Stimulated activated CD8-positive, alpha-beta memory T cell treated with anti-CD3 and anti-CD28 coated beads, Interleukin-4, amount 100 ng/mL, for 4 hours (primary cell): ENCODE measurements at places on chromosomes 12 and 14.

DNA sequence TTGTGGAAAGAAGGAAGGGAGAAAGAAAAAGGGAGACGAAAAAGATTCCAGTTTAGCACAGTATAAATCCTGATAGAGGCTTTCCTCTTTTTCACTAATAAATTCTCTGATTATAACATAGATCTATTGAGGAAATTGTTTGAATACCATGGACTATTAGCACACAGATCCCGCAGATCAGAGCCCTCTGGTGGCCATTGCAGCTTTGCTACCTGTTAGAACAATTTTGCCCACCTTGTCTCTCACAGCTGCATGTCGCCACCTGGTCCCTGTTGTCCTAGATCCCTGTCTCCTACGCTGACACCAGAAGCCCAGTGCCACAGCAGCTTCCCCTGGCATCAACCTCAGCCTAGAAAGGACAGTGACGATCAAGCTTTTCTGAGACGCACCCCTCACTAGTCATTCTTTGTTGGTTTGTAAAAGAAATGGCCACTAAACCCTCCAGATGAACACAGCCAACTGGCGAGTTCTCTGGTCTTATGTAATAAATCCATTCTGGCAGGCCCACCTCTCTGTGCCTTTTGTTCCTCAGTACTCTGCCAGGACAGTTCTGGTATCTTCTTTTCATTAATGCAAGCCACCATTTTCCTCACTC is 9.9 kb downstream of the GPHB5 start:
- DNase-seq: no peak

GRCh38 chr12:66296176-66296683 is 6.1 kb upstream of the HELB start:
- no peak for DNase-seq

DNA sequence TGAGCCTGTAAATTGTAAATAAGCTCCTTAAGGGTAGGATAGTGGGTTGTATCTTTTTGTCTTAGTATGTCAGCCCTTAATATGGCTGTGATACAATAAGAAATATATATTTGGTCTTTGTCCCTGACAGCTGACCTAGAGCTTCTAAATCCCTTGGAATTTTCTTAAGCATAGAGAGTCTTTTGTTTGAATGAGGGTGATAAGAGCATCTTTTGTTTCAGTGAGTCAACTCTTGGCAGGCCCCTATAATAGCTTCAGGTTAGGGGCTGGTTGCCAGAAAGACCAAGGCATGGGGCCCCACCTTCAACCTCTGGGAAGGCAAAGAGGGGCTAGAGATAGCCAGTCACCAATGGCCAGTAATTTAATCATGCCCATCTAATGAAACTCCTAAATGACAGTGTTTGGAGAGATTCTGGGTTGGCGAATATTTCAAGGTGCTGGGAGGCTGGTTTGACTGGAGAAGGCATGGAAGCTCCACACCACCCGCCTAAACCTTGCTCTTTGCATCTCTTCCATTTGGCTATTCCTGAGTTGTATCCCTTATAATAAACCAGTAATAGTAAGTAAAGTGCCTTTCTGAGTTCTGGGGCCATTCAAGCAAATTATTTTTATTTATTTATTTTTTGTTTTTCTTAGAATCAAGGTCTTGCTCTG is 10.5 kb downstream of the PALS1 start:
- no peak for DNase-seq

DNA sequence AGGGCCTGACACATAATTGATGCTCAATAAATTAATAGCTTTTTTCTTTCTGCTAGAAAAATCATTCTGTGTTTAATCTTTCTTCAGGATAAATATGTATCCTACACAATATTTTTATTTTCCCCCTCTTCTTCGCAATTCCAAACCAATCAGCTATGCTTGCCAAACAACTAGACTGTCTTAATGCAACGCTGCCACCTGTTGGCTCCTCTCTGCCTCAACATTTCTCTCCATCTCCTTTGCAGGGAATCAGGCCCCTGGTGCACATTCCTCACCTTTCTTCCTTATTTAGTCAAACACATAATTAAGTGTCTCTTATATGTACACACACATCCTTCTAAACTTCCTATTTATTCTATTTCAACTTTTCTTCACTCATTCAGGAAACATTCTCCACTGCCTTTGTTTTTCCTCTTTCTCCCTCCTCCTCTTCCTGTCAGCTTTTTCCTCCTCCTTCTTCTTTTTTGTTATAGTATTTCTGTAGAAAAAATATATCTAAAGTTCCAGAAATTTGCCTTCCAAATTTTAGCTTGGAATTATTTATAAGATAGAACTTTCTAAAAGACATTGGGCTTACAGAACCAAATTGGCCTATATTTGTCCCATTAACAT is 406.0 kb downstream of the PRKD1 start:
- DNase-seq: no peak

DNA sequence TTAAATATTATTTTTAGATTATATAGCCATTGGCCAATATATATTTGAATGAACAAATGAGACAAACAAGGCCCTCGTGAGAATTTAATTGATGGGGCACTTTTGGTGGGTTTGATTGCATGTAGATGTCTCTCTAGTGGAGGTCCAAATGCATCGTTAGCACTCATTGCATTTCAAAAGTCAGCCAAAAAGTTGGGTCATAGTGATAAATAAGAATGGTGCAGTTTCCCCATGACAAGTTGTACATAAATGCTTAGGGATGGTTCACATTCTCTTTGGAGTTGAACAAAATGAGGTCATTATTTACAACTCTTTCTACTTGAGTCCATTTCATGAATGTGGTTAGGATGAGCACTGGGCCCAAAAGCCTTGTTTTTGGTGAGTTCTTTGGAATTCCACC is 1.0 kb downstream of the BEST3 start:
- DNase-seq: no peak

DNA sequence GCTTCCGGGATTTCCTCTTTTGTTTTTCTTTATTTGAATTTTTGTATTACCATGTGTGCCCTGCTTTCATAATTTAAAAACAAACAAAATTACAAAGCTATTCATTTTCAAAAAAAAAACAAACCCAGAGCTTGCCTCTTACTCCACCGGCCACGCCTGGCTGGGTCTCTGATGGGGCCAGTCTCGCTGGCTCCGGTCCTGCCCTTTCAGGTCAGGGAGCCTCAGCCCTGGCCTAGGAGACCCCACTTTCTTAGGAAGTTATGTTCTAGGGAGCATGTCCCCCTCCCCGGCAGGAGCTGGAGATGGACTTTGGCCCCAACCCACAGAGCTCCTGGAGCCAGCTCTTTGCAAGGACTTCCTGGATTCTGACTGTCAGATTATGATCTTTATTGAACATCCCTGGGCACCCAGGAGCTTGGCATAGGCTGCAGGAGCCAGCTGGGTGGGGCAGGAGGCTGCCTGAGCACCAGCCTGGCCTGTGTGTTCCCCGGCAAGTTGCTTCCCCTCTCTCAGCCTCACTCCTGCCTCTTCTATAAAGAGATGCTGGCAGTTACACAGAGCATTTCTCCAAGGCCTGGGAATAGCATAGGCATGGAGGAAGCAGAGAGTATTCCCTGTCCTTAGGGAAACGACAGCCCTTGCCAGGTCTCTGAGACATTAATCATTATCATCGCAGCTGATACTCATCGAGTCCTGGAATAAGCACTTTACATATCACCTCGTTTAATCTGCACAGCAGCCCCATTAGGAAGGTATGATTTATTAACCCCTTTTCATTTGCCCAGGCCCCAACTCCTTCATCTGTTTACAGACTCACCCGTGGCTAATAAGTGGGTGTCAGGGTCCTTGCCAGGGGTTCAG is 3.5 kb downstream of the DEGS2 start:
- DNase-seq: no peak

- no peak for DNase-seq
Observed at GRCh38 chr12:116924558-116925453, 14.1 kb downstream of the FBXW8 start.

DNA sequence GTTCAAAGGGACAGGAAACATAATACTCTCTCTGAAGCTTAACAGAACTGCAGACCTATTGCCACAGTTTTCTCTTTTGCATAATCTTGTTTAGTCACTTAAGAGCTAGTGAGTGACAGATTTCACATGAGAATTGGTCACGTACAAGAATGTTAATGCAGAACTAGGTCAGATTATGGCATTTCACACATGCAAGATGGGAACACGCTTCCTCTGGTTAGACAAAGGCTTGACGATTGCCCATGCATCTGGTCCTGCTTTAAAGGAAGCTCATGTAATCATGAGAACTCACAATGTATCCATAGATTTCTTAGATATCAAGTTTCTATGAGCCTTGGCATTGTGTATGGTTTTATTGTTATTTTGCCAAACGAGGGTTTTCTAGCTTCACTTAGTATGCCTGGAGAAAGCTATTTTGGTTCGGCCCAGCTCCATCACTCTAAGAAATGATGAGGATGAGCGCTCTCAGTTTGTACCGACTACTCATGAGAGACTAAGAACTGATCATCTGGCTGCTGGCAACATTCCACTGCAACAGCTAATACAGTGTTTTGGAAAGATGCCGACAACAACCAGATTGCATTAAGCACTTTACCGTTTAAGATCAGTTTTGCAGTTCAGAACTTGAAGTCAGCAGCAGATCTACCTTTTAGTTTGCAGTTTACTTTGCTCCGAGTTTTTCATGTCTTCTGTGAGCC is 380.0 kb downstream of the DIO2 start:
- no peak for DNase-seq

DNA sequence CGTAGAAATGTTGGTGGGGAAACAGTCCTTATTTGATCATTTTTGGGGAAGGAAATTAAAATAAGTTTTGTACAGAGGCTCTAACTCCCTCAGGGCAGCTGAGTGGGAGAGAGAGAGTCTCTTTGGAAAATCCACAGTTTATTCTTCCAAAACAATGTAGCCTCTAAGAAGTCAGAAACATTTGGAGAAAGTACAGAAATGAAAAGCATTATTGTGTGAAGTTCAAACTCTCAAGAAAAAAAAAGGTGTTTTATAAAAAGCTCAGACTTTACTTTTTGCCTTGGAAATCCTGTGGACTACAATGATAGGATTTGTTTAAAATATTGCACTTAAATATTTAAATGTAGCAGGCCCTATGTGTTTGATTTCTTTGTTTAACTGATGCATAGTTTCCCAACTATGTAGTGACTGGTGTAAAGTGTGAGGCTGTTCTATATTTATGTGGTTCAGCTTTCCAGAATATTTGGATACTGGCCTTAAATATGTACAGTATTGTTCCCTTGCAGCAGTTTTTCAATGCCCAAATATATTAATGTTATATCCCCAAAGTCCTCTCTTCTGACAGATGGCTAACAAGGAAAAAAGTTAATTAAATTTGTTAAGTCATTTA is 82.0 kb upstream of the OTOGL start:
- DNase-seq: no peak

DNA sequence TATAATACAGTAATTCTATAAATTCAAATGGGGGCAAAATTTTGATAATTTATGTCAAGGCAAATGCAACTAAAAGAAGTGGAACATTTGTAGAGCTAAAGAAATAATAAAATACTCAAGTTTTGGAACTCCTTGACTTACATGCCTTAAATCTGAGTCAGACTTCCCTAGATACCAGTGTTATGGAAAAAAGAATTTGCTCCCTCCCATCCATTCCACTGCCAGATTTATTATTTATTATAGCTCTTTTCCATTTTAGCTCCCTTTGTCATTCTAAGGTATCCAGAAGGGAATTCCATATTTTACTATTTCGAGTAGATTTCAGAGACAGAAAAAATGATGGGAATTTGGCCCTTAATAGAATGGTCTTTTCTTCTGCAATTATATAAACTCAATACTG is 44.0 kb downstream of the RHOJ start:
- no peak for DNase-seq

GRCh38 chr12:26971963-26972362 is 33.7 kb downstream of the FGFR1OP2 start:
- DNase-seq: peak; percentile 21

DNA sequence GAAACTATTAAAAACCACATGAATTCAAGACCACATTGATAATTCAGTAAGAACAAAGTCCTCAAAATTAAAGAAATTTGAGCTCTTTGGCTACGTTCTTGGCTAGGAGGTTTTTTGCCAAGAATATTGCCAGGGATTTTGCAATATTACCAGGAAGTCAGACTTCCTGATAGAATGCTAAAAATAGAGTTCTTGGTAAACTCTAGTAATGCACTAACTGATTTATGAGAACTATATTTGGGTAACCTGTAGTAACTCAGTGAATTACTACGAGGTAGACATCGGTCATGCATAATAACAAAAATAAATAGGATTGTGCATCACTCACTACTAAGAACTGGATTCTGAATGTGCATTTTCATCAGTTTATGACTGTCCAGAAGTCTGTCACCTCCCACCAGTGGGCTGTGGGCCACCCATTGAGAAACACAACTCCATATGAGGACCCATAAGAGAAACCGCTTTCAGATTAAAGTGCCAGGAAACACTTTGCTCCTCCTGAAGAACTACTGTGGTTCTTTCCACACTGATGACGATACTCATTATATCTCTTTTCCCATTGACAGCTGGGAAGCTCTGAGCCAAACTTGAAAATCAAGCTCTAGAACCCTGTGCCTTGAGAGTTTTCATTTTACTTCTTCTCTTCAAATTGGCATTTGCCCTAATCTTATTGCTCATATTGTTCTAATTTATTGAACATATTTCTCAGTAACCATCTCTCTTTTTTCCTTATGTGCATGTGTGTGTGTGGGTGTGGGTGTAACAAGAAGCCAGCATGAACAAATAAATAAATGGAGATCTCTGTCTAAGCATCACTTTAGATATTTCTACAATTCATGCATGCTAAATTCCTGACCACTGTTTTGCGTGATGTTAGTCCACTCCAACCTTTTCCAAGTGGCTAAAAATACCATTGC is 116.6 kb downstream of the BCL11B start:
- no peak for DNase-seq

GRCh38 chr12:113179023-113179422 is 6.3 kb downstream of the DDX54 start:
- no peak for DNase-seq

DNA sequence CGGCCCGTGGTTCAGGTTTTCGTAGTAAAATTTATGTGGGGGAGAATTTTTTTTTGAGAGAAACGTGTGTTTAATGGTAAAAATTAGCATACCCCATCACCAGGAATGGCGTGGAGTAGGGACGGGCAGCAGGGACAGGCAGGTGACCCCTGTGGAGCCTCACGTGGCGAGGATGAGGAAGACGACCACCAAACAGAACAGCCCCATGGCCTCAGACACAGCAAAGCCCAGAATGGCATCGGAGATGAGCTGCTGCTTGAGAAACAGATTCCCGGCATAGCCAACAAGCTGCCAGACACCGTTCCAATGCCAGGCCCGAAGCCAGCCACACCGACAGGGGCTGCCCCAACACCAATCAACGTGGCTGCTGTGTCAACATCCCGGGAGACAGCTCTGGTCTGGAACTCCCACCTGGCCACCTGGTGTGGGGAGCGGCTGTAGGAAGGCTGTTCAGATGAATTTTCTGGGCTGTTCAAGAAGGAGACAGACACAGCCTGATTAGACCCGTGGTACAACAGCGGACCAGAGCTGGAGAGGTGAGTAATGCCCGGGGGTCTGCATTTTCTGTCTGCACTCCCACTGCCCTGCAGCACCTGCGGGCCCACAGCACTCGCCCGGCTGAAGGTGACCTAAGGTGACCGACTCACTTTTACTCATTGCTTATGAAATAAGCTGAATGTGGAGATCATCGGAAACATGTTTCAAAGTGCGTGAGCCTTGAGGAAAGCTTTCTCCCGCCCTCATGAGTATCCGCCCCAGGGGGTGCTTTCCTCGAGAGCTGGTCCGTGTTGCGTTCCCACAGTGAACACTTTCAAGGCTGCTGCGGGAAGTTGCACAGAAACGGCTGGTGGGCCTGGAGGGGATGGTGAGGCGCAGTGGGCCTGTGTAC is 10.6 kb downstream of the TMEM121 start:
- DNase-seq: no peak
